NCI-H2227 treated with DMSO at 0.1 percent for 48 hours (cell line): ENCODE measurements at places on chromosomes 16 and 17.

- DNase-seq = no peak
These were observed 252.9 kb downstream of the KATNIP start for GRCh38 chr16:27802664-27803439.

- DNase-seq = no peak
These were observed 27.1 kb upstream of the PHF12 start for GRCh38 chr17:28978356-28978964.

DNA sequence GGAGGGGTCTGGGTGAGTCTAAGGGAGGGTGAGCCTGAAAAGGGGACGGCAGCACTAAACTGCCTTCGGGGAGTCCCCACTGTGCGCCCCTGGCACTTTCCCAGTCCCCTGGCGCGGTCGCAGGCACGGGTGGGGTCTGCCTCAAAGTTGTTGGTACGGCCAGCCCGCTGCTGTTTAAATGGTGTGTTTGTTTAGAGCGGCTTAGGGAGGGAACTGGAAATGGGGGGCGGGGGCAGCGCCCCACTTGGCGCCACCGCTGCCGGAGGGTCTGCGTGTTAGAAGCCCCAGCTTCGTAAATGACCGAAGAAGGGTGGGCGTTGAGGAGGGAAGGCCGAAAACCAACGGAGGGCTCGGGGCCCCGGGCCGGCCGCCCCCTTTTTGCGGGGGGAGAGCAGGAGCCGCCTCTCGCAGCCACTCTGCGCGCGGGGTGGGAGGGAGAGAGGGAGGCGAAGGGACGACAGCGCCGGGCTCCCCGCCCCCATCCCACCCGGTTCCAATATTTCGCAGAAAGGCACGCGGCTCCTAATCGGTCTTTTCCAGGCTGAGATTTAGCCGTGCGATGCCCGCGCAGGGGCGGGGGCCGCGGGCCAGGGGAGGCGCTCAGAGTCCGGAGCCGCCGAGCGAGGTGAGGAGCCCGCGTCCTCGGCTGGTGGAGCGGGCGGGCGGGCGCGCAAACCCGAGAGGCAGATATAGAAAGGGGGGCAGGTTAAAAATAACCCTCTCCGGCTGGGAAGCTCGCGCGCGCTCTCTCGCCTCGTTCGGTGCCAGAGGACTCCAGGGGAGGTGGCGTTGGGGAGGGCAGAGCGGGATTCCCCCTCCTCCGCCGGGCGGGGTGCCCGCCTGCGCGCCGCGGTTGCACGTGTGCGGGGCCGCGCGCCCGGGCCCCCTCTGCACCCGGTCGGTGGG is 54.9 kb downstream of the SREBF1 start:
- DNase-seq = peak; percentile 48

GRCh38 chr17:30969989-30970830 is 629 bp upstream of the RNF135 start:
- no peak for DNase-seq

- DNase-seq = no peak
These were observed 66.9 kb downstream of the ABR start for GRCh38 chr17:1112875-1113274.

DNA sequence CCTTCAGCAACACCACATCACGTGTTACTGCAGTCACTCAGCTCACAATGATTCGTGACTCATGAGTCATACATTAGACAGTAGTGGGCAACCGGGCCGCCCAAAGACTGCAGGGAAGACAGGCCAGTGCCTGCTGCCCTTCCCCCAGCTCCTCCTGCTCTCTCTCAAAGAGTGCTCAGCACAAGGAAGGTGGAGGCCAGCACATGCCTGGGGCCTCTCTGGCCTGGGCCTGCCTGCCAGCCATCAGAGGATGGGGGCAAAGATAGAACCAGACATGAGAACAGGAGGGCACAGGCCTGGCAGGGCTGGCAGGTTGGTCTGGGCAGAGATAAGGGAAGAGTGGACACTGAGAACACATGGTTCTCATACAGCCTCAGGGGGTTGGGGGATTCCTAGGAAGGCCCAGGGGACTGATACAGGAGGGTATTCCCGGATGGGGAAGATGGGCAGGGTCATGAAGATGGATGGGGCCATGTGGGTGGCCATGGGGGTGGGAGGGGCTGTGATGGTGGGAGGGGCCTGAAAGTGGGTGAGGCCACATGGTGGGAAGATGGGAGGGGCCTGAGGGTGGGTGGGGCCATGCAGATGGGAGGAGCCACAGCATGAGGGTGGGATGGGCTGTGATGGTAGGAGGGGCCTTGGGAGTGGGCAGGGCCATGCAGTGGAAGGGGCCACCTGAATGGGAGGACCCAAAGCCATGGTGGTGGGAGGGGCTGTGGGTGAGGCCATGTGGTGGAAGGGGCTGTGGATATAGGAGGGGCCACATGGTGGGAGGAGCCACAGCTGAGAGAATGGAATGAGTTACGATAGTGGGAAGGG is 29.0 kb downstream of the KATNB1 start:
- DNase-seq = no peak

DNA sequence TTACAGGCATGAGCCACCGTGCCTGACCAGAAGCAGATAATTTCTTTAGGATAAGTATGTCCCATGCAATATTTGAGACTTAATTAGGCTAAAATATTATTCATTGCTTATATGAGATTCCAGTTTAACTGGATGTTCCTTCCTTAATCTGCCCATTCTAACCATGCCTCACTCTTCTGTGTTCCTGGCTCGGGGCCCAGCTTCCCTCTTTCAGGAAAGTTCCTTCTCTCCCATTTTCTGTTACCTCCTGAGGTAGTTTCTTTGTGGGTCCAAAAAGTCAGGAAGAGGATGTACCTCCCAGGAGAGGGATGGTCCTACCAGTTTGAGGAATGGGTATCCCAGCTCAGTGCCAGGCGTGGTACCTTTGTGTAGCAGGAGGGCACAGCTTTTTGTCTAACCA is 23.3 kb downstream of the UNK start:
- no peak for DNase-seq

DNA sequence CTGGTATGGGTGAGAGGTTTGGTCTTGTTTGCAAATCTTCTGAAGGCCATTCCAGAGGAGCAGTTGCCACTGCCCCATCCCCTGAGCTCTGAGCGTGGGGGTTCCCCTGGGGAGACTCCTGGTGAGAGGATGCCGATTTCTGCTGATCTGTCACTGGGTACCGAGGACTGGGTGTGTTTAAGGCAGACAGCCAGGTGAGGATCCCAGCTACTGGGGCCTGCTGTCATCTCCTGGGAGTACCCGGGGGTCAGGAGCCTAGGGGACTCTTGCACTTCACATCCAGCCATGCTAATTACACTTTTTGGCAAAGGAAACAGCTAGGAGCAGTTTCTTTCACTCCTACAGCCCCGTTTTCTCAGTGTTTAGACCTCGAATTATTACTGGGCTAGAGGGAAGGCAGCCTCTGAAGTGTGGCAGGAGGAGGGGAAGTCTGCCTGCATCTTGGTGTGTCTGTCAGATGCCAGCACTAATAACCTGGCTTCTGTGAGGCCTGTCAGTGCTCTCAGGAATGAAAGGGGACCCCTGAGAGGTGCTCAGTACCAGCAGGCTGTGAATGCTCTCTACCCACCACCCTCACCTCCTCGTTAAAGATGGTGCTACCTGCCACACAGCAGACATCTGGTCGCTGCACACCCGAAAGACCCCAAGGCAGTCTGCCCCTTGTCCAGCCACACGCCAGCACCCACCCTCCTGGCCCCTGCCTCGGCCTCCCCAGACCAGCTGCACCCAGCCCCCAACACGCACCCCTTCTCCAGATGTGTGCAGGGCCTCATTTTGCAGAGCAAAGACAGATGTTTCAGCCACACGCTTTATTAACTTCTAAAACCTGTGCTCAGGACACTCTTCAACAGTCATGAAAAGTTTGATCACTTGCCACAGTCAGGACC is 43.2 kb downstream of the SNX20 start:
- DNase-seq = no peak

DNA sequence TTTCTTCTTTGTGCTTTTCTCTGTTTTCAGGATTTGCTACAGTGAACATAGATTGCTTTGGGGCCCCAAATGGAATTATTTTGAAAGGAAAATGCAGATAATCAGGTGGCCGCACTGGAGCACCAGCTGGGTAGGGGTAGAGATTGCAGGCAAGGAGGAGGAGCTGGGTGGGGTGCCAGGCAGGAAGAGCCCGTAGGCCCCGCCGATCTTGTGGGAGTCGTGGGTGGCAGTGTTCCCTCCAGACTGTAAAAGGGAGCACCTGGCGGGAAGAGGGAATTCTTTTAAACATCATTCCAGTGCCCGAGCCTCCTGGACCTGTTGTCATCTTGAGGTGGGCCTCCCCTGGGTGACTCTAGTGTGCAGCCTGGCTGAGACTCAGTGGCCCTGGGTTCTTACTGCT is 1.2 kb downstream of the STH start:
- no peak for DNase-seq

DNA sequence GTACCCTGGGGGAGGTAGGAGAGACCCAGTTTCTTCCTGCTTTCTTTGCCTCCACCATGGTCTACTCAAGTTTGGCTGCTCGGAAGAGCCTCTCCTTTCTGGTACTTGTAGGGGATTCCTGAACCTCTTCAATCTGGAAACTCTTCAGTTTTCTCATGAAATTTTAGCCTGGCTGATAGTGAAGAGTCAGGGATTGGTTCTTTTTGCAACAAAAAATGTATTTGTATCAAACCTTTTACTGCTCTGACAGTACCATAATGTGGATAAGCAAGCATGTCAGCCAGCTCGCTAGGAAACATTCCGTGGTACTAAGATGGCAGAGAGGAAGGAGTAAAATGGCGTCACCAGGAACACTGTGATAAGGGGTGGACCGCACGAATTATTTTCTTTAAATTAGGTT is 55.4 kb downstream of the NUP93 start:
- no peak for DNase-seq

GRCh38 chr16:53743149-53743566 is 39.2 kb downstream of the FTO start:
- DNase-seq = no peak

DNA sequence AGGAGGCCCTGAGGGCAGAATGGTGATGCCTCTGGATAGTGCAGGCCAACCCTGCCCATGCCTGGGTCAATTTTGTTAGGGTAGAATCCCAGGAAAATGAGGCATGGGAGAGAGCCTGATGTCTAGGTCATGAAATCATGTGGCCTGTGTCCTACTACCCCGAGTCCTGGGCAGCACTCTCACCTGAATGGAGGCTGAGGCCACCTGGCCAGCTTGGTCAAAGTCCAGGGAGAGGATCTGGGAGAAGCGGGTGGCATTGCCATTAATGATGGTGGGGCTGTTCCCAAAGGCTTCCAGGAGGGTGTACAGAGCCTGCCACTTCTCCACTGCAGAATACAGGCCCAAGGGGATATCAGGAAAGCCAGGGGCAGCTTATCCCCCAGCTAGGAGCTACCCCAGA is 59.8 kb downstream of the MYO18A start:
- DNase-seq = no peak

DNA sequence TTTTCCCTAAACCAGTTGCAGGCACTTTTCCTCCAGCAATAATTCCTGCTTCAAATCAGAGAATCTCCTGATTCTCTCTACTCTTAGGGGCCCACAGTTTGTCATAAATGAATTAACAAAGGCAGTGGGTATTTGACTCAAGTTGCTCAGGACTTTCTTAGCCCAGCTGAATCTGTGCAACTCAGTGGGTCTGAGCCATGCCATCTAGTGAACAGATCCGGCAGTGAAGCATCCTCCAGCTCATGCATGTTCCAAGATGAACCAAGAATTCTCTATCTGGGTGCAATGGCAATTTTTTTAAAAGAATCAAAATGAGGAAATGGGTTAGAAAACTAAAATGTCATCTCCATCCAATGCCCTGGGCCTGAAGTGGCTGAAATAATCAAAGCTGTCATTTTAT is 575.2 kb upstream of the CDH11 start:
- no peak for DNase-seq

GRCh38 chr17:6000426-6000825 is 69.8 kb upstream of the WSCD1 start:
- DNase-seq = no peak

DNA sequence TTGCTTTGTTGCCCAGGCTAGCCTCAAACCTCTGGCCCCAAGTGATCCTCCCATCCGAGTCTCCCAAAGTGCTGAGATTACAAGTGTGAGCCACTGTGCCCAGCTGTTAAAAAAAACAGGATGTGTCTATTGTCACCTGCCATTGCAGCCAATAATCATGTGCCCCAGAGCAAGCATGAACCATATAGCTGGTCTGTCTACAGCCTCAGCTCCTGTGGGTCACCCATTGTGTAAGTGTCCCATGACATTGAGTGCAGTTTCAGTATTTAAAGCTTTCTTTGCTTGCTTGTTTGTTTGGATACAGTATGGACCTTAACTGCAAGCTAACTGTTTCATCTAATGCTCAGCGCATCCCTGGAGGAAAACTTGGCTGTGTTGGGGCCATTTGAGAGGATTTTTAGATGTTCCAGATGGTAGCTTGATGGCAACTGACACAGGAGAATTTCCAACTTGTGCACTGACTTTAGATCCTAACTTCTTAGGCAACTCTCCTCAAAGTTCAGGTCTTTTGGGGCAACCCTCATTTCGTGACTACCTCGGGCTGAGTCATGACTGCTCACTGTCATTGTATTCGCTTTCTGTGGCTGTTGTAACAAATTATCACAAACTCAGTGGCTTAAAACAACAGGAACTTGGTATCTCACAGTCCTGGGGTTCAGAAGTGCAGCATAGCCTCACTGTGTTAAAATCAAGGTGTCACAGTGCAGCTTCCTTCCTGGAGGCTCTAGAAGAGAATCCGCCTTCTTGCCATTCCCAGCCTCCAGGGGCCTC is 30.3 kb upstream of the ADORA2B start:
- no peak for DNase-seq

GRCh38 chr16:61987474-61988012 is 48.7 kb downstream of the CDH8 start:
- no peak for DNase-seq

DNA sequence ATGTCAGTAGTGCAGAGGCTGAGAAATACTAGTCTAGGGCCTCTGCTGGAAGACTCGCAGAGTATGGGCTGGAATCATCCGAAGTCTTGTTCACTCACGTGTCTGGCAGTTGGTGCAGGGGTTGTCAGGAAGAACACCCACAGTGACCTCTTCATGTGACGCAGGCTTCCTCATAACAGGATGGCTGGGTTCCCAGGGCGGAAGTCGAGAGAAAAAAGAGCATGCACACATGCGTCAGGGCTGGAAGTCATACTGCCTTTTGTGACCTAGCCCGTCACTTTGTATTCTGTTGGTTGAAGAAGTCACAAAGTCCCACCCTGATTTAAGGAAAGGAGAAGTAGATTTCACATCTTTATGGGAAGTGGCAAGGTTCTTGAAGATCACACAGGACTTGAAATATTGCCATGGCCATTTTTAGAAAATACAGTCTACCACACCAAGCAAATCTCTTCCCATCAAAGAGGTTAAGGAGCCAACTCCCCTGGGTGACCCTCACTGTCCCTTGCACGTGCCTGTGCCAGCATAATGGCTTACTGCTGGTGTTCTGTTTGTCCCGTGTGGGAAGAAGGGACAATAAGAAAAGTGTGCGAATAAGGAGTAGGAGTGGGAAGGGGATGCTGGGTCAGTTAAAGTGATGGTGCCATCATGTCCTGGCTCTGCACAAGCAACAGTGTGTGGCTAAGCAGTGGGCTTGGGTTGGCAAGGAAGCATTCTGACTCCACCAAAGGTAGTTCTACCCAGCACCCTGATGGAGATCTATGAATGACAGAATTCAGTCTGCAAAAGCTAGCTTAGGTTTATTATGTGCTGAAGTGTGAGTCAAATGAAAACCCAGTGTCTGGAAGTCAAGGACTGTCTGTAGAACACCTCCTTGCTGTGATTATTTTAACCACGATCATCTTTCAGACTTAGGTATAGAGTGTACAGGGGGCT is 28.1 kb downstream of the HEATR3 start:
- DNase-seq = no peak

GRCh38 chr16:6682142-6682811 is 650.4 kb upstream of the RBFOX1 start:
- peak; percentile 60 for DNase-seq

- no peak for DNase-seq
These were observed 6.8 kb downstream of the TPSG1 start for GRCh38 chr16:1218061-1218929.
